ENCODE measurements at places on chromosomes 4 and X.

DNA sequence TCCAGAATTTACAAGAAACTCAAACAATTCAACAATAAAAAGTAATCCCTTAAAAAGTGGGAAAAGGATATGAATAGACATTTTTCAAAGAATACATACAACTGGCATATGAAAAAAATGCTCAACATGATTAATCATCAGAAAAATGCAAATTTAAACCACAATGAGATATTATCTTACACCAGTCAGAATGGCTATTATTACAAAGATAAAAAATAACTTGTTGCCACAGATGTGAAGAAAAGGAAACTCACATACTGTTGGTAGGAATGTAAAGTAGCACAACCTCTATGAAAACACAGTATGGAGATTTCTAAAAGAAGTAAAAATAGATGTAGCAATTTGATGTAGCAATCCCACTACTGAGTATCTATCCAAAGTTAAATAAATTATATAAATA, 65.1 kb upstream of the DIAPH2 start:
- DNase-seq, result no peak

GRCh38 chrX:2224161-2224560, 276.6 kb downstream of the DHRSX start:
- DNase-seq, result no peak

DNA sequence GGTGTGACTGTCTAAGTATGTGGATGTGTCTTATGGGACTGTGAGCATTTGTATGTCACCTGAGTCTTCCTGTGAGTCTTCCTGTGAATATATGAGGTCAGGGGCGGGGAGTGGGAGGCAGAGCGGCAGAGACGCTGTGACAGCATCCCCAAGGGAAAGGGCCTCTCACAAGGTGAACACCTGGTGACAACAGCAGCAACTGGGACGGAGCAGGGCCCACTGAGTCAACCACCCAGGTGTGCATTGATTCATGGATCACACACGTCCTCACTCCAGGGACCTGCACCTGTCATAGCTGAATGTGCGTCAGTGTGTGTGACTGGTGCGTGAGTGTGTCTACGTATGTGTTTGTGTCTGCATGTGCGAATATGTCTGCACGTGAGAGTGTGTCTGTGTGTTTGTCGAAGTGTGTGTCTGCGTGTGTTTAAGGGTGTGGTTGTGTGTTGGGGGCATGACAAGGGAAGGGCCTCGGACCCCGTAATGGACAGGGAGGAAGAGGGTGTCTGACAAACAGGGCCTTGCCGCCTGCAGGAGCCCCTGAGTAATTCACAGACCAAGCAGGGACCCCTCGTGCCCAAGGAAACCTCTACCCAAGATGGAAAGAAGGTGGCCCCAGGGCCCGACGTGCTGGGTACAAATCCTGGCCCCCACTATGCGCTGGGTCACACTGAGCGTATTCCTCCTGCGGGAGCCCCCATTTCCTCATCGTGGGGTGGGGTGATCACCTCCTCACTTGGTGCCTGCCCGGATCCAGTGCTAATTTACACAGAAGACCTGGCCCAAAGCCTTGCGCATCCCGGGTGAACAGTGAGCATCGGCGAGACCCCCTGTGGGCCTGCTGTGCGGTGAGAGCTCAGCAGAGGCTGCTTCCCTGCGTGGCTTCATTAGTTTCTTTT, 76.7 kb downstream of the ABLIM2 start:
- DNase-seq, result no peak

DNA sequence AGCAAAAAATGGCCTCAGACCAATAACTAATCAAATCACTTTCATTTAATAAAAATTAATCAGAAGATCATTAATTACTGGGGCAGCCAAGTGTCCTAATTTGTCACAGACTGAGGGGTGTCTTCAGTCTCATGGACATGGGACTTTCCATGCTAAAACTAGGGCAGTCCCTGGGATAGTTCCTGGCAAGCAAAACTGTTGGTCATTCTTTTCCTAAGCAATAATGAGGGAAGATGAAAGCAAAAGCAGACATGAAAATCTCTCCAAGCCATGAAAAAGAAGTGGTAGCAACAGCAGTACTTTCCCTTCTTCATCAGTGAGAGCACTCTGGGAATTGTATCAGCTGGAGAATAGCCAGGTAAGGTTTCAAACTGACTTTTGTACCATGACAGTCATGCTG, 3.7 kb upstream of the ANTXR2 start:
- no peak for DNase-seq

- DNase-seq, result no peak
Measured at GRCh38 chrX:18534949-18535348, 109.5 kb downstream of the CDKL5 start.

DNA sequence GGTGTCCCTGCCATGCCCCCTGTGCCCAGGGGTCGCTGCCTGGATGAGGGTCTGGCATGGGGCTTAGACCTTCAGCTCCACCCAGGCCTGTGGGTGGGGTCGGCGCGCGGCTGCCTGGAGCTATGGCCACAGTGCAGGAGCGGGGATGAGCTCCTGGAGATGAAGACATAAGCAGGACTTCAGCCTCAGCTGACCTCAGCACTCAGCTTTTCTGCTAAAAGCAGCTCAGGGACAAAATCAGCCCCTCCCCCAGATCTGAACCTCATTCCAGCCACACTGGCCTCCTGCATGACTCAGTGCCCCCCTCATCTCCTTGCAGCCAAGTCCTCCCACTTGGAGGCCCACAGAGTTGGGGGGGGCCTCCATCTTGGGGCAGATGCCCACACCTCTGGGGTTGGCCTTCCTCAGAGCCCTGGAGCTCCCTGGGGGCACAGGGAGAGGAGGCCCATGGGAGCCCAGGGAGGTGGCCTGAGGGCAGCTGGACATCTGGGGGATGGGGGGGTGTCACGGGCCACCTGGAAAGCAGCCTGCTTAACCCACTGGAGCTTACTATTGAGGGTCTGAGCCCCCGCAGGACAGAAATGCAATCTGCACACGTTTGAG, 19.4 kb upstream of the CPLX1 start:
- no peak for DNase-seq

- no peak for DNase-seq
Measured at GRCh38 chrX:53481093-53481492, 46.9 kb upstream of the HSD17B10 start.

DNA sequence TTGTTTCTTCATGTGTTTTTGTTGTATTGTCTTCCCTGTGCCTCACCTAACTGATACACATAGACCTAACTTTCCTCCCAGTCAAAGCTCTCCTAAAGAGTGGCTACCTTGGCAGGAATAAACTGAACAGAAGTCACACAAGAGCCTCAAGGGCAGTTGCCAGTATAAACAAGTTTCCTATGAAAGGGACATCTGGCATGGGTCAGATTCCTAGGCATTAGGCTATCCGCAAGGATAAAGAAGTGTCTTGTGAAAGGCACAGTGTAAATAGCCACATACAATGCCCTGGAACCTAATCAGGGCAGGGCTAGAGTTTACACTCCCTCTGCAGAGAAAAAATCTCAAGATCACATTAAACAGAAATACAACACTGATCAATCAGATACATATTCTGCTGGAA, 220.8 kb downstream of the SPANXN3 start:
- DNase-seq, result no peak

- DNase-seq, result no peak
Measured at GRCh38 chrX:139795196-139795595, 87.2 kb upstream of the MCF2 start.

DNA sequence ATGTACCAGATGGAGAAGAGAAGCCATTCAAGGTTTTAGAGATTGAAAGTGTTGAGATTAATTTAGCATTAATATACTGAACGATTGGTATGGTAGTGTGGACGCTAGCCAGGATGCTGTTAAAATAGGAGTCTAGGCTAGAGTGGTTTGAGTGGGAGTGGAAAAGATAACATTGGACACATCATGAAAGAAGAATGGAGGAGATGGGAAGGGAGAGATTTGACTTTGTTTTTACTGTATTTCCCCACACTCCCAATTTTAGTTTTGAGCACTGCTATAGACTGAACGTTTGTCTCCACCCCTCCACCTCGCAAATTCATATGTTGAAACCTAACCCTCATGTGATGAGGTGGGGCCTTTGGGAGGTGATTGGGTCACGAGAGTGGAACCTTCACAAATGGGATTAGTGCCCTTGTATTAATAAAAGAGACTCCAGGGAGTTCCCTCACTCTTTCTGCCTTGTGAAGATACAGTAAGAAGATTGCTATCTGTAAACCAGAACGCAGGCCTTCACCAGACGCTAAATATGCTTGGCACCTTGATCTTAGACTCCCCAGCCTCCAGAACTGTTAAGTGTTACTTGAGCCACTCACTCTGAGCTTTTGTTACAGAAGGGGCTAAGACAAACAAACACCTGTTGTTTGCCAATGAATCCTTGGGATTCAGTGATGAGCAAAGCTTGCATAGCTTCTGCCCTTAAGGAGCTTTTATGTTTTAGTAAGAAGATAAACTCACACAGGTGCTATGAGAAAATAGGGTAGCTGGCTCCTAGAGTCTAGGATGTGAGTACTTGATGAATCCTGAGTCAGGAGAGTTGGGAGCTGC, 25.8 kb downstream of the USP9X start:
- no peak for DNase-seq

GRCh38 chr4:95293014-95293413, 255.8 kb downstream of the UNC5C start:
- no peak for DNase-seq

DNA sequence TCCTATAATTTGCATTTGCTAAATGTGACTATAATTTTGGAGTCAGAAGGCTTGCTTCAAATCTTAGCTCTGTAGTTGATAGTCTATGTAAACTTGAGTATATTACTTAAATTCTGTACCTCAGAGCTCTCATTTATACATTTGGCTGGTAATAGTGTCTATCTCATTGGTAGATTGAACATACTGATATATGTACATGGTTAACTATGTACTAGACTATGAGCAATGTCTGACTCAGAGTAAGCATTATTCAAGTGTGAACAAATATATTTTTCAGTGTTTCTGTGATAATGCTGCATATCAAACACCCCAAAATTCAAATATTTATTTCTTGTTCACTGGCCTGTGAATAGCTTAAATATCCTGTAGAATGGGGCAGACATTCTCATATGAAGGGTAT, 1568.9 kb upstream of the PABPC4L start:
- no peak for DNase-seq

DNA sequence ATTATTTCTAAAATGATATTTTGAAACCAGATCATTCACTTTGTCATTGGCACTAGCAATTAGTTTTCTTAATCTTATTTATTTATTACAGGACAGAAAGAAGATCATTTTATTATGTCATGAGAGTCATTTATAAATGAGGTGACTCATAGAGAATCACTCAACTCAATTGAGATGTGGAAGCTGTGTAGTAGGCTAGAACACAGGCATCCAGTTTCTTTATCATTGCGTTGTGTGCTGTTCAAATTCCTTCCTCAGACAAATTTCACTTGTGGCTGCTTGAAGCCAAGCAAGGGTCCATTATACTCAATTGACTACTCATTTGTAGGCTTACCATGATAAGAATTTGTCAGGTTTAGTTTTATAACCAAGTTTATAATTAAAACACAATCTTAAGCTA, 87.6 kb downstream of the MRPL1 start:
- DNase-seq, result no peak

DNA sequence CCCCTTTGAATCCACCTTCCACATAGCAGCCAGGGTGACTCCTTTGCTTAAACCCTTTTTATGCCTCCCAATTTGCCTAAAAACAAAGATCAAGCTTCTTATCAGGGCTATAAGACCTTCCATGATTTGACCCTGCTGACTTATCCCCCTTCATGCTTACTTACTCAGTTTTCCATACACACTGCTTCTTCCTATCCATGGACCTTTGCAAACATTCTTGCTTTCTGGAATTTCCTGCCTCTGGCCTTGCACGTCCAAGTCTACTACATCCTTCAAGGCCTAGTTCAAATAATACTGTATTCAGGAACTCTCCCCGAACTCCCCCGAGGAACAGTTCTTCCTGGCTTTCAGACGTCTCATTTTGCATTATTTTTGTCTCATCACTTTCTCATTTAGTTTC, 31.8 kb downstream of the RAP2C start:
- DNase-seq, result no peak

GRCh38 chrX:2831471-2832228, 2.9 kb downstream of the GYG2 start:
- DNase-seq, result no peak

GRCh38 chr4:8928074-8928473, 56.4 kb upstream of the HMX1 start:
- DNase-seq, result no peak

- no peak for DNase-seq
Measured at GRCh38 chrX:70279081-70279480, 2.9 kb upstream of the RAB41 start.

DNA sequence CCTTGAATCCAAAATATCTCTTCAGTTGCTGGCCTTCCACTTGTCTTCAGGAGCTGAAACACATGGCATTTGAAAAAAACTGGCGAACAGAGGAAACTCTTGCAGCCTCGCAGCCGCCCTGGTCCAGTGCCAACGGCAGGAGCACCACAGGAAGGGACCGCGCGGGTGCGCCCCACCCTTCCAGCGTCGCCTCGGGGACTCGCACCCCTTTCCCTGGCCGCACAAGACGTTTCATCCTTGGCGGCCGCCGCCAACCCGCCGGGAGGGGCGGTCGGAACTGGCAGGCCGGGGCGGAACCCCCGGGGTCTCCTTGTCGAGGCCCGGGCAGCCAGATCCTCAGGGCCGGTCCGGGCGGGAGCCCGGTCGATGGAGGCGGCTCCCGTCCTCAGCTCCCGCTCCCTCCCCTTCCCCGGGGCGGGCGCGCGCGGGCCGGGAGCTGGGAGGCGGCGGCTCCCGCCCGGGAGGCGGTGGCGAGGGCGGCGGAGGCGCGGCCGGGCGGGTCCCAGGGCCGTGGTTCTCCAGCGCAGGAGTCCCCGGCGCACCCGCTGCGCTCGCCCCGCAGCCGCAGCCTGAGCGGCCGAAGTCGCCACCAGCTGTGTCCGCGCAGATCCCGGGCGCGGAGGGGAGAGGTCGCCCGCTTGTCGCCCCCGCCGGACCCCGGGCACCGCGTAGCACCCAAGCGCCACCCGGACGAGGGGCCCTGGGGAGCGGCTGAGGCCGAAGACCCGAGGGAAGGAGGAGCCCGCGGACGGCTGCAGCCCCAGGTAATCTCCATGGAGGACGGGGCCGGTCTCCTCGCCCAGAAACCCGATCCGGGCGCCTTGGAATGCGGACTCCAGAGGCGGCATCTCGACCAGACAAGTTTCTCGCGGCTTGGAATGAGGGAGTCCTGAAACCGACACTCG, 886 bp upstream of the NDST3 start:
- peak; percentile 9 for DNase-seq

- no peak for DNase-seq
Measured at GRCh38 chr4:166259081-166259480, 386.0 kb downstream of the TLL1 start.

DNA sequence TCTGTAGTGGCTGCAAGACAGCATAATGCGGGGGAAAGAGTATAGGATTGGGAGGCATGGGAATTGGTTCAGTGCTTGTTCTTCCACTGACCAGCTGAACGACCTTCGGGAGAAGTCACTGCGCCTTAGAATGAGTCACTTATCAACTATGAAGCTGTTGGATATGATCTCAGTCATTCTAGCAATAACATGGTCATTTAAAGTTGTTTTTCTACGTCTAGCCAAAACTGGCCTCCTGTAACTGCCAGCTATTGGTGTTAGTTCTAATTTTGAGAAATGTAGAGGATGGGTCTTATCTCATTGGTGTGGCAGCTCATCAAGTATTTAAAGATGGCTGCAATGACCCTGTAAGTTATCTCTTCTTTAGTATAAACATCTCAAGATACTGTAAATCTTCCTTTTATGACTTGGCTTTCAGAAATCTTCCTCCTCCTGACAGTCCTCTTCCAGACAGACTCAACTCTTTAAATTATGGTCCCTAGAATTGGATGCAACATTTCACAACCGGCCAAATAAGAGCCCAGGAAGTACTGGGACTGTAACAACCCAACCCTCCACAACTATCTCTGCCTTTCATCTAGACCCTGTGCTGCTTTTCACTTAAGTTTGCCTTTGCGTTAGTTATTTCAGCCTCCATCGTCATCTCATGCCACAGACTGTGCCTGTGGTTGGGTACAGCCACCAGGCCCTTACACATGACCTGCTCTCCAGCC, 243.3 kb downstream of the CBR4 start:
- DNase-seq, result no peak
